Activated CD4-positive, alpha-beta T cell treated with anti-CD3 and anti-CD28 coated beads for 4 hours (primary cell): ENCODE measurements at places on chromosomes 6 and 20.

DNA sequence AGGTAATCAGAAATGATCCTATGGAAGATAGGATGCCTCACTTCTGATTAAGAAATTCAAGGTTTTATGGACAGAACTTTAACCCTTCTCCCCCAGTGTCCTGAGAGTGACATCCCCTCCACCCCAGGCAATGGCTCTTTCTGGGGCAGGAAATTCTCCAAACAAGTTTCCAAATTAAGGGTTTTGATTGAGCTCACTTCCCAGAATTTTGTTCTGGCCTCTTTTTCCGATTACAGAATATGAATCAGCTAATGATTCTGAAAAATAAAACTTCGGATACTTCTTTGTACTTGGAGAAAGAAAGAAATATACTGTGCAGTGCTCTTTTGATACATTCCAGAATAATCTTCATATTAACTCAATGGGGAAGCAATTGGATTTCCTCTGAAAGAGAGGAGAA, 32.8 kb upstream of the TASP1 start:
- DNase-seq = no peak

DNA sequence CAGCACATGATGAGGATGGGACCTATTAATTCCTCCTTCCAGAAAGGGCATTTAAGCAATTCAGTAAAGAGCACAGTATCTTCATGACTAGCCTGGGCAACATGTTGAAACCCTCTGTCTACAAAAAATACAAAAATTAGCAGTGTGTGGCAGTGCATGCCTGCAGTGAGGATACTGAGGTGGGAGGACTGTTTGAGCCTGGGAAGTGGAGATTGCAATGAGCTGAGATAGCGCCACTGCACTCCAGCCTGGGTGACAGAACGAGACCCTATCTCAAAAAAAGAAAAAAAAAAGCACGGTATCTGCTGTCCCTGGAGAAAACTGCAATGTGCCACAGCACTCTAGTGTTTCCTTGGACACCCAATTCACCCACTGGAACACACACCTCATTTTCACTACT, 18.4 kb downstream of the SAMD3 start:
- DNase-seq = no peak

GRCh38 chr6:10266462-10266861, 148.4 kb downstream of the TFAP2A start:
- DNase-seq = no peak

DNA sequence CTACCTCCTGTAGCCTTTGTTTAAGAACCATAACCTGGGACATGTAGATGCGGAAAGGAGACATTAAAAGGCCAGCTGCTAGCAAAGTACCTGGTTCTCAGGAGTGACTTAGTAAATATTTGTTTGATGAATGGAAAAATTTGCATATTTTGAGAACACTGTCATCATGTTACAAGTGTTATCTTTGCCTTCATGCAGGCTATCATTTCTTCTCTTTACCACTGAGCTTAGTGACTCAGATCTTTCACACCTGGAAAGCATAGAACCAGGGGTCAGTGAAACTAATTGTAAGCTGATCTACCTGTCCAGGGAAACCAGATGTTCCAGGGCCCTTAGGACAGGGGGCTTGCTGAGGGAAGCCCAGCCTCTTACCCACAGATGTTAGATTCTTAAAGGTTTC, 5.4 kb downstream of the ZFP57 start:
- no peak for DNase-seq

DNA sequence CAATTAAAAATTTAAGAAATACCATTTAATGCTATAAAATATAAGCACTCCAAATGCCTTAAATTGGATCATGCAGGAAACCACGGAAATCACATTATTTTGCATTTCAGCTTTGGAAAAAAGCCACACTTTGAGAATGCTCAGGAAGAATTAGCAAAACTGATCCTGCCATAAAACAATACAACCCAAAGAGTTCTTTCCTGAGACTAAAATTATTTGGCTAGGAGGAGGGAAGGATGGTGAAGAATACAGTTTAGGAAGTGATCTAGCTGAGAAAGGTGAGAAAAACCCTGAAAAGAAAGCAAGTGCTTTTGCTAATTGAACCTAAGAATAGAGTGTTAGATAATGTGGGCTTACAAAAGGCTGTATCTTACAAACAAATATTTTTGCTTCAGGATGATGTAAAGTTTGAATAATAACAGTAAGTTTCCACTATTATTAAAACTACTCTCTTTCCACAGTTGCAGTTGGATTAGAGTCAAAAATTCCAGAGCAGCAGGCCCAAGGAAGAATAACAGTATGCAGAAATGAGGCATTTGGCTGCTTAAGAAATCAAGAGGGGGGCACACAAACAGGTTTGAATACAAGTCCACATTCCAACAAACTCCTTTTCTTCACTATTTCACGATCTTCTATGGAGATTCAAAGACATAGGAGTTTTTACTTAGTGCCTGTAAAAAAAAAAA, 565.4 kb downstream of the RFPL4B start:
- DNase-seq = no peak

DNA sequence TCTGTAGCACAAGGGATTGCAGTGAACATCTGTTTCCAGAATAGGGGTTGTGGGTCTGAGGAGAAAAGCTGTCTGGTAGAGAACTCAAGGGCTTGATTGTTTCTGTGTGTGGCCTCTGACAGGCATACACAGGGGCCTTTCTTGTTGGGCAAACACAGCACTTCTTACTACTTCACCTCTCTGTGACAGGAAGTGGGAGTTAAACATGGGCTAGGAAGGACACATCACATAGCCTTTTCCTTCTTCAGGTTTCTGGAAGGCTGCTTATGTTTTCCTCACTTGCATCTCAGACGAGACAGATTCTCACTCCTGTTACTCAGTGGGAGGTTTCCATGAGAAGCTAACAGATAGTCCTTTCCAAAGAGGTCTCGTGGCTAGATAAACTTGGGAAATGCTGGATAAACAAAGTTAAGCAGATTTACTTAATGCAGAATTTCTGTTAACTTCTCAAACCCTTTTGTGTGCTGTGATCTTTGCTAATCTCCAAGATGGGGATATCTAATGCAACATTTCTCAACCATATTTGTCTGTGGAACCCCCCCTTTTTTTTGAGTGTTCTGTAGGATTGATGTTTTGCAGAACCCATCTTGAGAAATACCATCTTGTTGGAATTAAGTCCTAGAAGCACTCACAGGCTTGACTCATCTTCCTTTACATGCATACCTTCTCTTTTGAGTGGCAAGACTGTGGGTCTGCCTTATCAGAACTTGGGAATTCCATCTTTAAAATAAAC, 41.9 kb upstream of the RNF8 start:
- DNase-seq = no peak

- DNase-seq = no peak
Measured at GRCh38 chr6:72811971-72812421, 190.1 kb downstream of the KCNQ5 start.

GRCh38 chr6:133953634-133954415, 801 bp downstream of the TBPL1 start:
- no peak for DNase-seq

DNA sequence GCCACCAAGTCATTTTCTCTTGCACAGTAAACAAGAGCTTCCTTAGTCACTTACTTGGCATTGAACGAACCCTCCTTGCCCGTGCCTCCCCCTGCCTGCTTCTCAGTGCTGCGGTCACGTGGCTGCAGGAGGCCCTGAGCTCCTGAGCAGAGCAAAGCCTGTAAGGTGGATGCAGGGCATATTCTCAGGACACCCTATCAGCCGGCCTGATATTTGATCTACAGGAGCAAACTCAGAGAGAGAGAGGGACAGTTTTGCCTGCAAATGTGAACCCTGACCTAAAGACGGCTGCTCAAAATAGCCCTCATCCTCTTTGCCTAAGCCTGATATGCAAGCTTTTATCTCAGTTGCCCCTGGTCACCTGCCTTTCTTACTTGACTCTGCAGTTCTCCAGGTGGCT, 93.0 kb upstream of the POPDC3 start:
- no peak for DNase-seq

- no peak for DNase-seq
Measured at GRCh38 chr20:25574411-25574810, 10.9 kb downstream of the NINL start.

DNA sequence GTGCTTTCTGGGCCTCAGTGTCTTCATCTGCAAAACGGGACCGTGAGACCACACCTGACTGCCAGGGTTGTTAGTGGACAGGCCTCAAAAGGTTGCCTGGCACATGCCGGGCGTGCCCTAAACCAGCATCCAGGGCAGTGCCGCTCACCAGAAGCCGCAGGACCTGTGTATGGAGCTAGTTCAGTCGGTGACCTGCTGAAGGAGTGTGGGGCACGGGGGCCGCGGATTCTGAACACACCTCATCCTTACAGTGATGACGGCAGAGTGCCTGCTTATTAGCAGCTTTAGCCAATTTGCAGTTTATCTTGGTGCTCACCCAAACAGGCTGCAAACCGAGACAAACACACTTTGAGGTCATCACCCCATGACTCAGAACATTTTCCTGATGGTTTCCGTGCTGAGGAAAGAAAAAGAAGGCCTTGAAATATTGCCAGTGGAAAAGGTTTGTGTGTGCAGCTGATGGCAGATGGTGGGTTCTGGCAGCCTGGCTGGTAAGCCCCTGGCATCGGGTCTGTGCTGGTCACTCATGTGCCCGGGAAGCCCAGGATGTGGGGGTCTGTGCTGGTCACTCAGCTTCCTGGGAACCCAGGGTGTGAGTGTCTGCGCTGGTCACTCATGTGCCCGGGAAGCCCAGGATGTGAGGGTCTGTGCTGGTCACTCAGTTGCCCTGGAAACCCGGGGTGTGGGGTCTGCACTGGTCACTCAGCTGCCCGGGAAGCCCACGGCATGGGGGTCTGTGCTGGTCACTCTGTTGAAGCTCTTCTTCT, 153.8 kb downstream of the ERMARD start:
- DNase-seq = no peak
